ENCODE measurements at places on chromosomes 6 and 20.

- no peak for DNase-seq
Measured at GRCh38 chr6:24882835-24883555, 52.8 kb downstream of the RIPOR2 start.

DNA sequence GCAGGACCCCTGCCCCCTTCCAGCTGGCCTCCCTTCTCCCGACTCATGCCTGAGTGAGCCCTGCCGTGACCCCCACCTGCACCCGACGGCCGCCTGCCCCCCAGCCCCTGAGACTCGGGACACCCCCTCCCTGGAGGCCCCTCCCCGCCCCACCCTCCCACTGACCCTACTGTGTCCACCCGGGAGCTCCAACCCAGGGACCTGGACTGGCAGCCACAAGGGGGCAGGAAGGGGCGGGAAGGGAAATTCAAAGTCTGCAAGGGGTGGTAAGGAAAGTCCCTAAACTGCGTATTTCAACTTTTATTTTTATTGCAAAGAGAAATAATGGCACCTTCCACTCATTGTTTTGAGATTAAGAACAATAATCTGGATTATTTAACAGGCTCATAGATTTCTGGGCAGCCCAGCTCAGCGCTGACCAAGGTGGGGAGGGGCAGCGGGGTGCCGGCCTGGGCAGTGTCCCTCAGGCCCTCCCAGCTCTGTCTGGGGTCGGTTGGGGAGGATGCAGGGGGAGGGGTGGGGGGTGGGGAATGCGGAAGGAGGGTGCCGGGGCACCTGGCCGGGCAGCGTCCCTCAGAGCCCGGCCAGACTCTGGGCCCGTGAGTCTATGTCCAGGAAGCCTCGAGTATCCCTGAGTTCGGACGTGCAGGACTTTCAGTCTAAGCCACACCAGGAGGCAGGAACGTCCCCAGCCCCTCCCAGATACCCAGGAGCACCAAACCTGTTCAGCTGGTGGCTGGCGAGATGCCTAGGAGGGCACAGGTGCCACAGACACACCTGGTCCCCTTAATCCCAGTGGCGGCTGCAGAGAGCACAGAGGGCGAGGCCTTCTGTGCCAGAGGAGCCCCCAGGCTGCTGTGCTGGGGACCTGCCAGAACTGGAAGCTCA lies 1.3 kb upstream of the PTK6 start:
- DNase-seq, result no peak

GRCh38 chr6:141906569-141907080 lies 226.1 kb upstream of the GJE1 start:
- DNase-seq, result no peak

- DNase-seq, result no peak
Measured at GRCh38 chr6:50288881-50289280, 239.2 kb upstream of the DEFB112 start.

GRCh38 chr6:135972150-135972549 lies 120.6 kb downstream of the PDE7B start:
- DNase-seq, result no peak

DNA sequence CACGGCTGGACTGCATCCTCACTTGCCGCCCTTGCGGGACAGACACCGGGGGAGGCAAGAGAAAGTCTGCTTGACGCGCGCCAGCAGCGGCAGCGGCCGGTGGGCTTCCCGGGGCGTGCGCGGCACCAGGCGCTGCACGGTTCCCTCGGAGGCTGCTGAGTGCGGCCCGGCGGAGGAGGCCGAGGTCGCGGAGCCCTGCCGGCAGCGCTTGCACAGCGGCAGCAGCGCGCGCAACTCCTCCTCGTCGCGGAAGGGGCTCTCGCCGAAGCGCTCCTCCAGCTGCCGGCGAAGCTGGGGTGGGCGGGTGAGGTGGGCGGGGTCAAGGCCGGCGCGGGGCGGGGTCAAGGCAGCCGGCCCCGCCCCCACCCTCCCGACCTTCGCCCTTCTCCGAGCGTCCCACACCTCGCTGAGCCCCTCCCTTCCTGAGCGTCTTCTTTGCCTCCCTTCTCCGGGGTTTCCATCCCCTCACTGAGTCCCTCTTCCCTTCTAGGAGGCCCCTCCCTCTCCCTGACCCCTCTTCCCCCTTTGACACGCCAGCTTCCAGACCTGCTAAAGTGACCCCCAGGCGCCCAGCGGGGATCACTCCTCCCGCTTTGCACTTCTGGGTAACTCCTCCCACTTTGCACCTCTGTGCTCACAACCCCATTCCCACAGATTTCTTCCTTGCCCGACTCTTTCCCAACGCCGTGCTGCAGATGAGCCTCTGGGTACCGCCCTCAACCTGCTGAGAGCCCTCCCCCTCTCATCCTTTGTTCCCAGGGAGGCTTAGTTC lies 8.8 kb downstream of the DUSP15 start:
- DNase-seq, result peak; percentile 76

DNA sequence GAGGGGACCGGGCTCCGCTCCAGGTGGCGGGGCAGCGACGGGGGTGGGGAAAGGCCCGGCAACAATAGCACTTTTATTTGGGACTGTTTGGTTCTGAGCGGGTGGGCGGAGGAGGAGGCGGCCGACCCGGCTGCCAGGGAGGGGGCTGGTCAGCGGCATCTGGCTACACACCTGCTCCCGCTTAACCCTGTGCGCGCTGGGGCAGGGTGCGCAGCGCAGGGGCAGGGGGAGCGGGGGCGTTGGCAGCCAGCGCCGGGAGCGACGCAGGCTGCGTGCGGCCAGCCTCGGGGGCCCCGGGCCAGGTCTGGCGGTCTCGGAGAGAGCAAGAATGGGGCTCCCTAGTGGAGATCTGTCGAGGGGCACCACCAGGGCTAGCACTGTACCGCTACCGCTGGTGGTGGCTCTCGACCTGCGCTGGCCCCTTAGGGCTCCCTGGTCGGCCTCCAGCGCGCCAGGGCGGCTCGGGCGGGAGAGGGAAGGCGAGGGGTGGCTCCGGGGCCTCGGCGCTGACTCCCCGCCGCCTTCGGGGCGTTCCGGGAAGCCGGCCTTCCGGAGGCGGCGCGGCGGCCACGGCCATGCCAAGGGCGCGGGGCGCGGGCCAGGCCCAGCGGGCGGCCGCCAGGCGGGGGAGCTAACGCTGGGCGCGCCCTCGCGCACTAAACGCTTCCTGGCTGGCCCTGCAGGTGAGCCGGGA lies 92.4 kb downstream of the NCR2 start:
- no peak for DNase-seq

GRCh38 chr6:167515873-167516507 lies 191.1 kb downstream of the TTLL2 start:
- no peak for DNase-seq

GRCh38 chr20:37600486-37600885 lies 72.8 kb upstream of the BLCAP start:
- DNase-seq, result no peak

DNA sequence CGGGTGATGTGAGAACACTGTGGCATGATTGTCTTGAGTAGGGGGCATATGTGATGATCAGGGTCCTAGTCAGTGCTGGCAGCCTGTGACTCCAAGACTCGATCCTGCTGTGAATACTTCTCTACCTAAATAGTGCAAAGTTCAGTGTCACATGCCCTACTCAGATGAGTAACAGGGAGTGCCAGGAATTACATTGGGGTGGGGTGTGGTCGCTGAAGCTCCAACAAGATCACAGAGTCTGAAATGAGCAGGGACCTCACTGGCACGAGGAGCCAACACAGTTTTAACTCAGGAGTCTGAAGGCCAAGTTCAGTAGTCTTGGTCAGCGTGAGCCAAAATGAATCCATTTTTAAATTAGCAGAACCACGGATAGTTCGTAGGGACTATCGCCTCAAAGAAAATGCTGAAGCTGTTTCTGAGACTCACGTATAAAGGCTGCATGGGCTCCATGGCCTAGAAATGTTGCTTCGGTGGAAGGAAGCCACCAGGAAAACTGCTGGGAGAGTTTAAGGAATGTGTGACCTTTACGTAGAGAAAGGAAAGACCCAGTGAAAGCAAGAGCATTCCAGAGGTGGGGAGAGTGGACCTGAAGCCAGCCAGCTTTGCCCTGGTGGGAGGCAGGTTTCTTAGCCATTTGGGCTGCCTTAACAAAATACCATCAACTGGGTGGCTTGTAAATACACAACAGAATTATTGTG lies 72.2 kb downstream of the RPP40 start:
- DNase-seq, result no peak

GRCh38 chr6:4347877-4348276 lies 212.5 kb upstream of the ECI2 start:
- DNase-seq, result no peak

DNA sequence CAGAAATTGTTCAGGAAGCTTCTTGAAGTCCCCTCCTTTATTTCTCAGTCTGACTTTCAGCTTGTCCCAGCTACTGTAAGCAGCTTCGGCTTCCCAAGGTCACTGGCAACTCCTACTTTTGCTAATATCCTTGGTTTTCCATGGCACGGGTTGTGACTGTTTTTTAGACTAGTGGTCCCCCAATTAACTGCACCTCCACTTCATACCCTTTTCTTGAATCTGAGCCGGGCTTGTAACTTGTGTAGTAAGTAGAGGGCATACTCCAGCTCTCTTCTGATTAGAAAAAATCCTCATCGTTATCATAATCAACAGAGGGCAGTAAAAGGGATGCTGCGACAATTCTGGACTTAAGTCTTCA lies 162.3 kb upstream of the TNFAIP3 start:
- no peak for DNase-seq

GRCh38 chr6:38968702-38969149 lies 79.9 kb upstream of the GLP1R start:
- no peak for DNase-seq

- DNase-seq, result no peak
Measured at GRCh38 chr20:13338999-13339411, 117.9 kb downstream of the ISM1 start.

- DNase-seq, result no peak
Measured at GRCh38 chr20:48709058-48709691, 118.6 kb downstream of the PREX1 start.

- DNase-seq, result no peak
Measured at GRCh38 chr20:17473659-17474058, 57.5 kb downstream of the BFSP1 start.

- DNase-seq, result no peak
Measured at GRCh38 chr20:62252342-62252966, 14.1 kb downstream of the OSBPL2 start.

DNA sequence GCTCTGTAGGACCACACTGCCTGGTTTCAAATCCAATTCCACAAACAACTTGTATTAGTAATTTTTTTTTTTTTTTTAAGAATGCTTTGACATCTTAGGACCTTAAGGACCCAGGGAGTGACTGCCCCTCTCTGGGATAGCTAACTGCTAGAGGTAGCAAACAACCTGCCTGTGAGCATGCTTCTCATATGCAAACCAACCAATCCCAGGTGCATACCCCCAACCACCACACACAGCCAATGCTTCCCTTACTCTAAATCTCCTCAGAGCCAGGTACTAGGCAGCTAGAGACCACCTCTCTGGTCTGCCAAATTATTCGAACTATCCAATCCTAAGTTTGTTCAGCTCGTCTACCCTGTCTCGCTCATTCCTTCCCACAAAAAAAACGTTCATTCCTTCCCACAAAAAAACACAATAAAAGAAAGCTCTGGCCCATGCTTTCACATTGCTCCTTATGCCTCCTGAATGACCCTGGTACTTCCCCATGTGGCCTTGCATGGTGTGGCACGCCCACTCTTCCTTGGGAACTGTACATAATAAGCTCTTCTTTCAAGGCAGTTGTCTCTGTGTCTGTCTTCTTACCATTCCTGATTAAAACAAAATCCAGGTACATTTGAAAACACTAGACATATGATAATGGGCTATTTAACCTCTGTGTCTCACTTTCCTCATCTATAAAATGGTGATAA lies 6.4 kb downstream of the SERAC1 start:
- no peak for DNase-seq

- no peak for DNase-seq
Measured at GRCh38 chr20:53831812-53832211, 238.2 kb upstream of the ZNF217 start.

GRCh38 chr6:158164579-158165170 lies 3.4 kb downstream of the SERAC1 start:
- DNase-seq, result no peak

GRCh38 chr6:26029570-26029856 lies 57.7 kb upstream of the HFE start:
- no peak for DNase-seq

DNA sequence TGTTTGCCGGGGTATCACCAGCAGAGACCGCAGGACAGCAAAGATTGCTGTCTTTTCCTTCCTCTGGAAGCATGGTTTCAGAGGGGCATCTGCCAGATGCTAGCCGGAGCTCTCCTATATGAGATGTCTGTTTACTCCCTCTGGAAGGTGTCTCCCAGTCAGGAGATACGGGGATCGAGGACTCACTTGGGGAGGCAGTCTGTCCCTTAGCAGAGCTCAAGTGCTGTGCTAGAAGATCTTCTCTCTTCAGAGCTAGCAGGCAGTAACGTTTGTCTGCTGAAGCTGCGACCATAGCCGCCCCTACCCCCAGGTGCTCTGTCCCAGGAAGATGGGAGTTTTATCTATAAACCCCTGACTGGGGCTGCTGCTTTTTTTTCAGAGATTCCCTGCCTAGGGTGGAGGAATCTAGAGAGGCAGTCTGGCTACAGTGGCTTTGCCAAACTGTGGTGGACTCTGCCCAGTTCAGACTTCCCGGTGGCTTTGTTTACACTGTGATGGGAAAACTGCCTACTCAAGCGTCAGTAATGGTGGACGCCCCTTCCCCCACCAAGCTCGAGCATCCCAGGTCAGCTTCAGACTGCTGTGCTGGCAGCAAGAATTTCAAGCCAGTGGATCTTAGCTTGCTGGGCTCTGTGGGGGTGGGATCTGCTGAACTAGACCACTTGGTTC lies 133.0 kb upstream of the FLRT3 start:
- no peak for DNase-seq

DNA sequence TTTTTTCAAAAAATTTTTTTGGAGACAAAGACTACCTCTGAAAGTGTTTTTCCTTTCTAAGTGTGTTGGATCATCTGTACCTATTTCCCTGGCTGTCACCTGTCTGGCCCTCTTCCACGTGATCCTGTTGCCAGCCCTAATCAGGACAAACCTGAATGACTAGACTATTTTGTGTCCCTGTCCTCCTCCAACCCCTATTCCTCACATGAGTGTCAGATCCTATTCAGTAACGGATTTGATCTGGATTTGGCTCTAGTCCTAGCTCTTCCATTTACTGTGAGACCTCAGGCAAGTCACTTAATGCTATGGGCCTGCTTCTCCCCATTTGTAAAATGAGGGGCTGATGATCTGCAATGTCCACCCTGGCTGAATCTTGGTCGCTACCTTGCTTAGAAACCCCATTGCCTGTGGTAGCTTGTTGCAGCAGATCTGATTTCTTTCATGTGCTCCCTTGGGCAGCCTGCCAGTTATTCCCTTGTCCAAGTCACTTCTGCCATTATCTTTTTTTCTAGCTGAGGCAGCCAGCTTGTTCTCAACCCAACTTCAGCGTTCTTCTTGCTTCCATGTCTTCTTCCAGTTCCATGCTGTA lies 4.8 kb downstream of the PHF20 start:
- DNase-seq, result no peak

DNA sequence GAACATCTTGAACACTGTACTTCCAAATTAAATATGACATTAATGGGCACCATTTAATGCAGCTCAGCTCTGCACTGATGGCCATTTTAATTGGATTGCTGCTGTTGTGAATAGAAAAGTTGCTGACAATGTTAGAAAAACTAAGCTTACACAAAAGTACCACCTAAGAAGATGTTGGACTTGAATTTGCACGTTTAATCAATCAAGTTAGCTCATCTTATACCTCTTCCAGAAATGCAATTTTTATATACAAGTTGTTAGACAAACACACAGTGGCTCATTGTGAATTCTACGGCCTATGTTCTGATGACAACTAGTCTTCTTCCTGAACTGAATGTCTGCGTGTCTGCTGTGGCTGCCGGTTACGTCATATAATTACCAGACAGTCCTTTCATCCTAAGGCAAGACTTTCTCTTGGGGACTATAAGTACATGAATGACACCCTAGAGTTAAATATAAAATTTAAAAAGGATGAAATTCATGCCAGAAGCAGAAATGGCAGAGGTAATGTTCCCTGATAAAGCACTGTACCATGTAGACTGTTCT lies 330.2 kb downstream of the EPM2A start:
- DNase-seq, result no peak

Data from Jurkat, Clone E6-1 (cell line).